K562 (cell line): ENCODE measurements at places on chromosomes 5 and 9. TPM values are rescaled to one million over a fixed set of nuclear protein-coding genes. Genes with fewer than 3 reads are reported as not detected.

Gene PTGR1
- total RNA-seq: 0.22 and 0.36 TPM in 2 replicates

Gene TMC1
- not detected in 2 replicates for total RNA-seq

DNA sequence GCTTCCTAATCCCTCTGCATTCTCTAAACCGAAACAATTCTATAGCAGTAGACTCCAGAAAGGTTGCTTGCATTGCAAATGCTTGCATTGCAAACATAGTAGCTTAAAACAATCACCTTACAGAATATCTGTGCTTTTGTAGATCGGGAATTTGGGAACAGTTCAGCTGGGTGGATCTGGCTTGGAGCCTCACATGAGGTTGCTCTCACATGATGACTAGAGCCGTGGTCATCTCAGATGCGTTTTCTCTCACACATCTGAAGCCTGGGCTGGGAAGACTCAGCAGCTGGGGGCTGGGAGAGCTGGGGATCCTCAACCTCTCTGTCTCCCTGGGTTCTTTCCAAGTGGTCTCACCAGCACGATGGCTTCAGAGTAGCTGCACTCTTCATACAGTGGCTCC, 127.8 kb downstream of the MSX2 start:
- no peak for DNase-seq
- H3K27me3 ChIP-seq: no peaks in the 10 kb centered on the region
- H3K27ac ChIP-seq: no peak overlapping the region
- H3K4me1 ChIP-seq: no peaks in the 10 kb centered on the region

Gene HMMR
- total RNA-seq: 73.8 and 74.9 TPM in 2 replicates
